ENCODE measurements at places on chromosomes 7 and 10.

GRCh38 chr10:122327237-122328206 lies 47.0 kb upstream of the PLEKHA1 start:
- no peak for DNase-seq

DNA sequence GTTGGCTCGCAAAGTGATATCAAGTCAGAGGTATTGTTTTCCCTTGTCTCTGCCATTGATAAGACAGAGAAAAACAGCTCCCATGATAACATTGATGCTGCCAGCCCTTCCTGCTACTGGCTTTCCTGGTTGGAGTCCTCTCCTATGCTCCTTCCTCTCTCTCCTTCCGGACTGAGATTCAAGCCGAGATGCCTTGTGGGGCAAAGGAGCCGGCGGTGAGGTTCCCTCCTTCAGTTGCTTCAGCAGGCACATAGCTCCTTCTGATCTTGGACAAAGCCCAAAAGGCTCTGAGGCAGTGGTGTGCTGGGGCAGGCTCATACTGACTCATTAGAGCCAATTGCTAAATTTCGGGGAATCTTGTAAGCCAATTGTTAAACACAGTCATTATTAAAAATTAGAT lies 8.8 kb upstream of the ZCCHC24 start:
- DNase-seq: peak; percentile 94

- no peak for DNase-seq
Measured at GRCh38 chr10:34744590-34744989, 70.5 kb downstream of the PARD3 start.

GRCh38 chr10:70985824-70986622 lies 97.7 kb upstream of the PCBD1 start:
- no peak for DNase-seq

DNA sequence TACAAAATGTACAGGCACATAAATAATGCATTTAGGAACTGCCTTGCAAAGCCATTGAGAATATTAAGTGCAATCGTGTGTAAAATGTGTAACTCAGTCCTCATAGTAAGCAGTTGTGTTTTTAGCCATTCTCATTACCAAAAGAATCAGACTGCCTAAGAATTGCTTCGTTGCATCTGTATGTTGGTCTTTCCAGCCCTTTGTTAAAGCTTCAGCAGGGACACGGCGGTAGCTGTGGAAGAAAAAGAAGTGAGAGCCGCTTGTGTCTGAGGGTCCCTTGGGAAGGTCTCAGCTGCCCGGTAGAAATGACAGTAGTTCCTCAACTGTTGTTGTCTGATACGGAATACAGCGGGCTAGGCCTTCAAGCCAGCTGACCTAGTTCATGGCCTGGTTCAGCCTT lies 22.8 kb upstream of the ACSL5 start:
- no peak for DNase-seq

DNA sequence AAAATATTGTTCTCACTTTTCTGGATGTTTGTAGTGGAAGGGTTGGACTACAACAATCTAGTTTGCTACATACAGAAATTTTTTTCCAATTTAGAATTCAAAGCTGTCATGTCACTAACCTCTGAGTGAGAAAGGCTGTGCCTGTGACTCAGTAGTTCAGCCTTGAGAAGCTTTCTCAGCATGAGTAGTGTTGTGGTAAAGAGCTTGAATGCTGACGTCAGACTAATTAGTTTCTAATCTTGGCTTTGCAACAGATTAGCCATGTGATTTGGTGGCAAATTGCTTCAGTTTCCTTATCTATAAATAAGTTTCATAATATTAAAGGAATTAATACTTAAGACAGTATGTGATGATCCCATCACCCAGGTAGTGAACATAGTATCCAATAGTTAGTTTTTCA lies 83.8 kb downstream of the ABCA13 start:
- DNase-seq: peak; percentile 71

- peak; percentile 38 for DNase-seq
Measured at GRCh38 chr7:36301914-36302771, 87.5 kb upstream of the ANLN start.

DNA sequence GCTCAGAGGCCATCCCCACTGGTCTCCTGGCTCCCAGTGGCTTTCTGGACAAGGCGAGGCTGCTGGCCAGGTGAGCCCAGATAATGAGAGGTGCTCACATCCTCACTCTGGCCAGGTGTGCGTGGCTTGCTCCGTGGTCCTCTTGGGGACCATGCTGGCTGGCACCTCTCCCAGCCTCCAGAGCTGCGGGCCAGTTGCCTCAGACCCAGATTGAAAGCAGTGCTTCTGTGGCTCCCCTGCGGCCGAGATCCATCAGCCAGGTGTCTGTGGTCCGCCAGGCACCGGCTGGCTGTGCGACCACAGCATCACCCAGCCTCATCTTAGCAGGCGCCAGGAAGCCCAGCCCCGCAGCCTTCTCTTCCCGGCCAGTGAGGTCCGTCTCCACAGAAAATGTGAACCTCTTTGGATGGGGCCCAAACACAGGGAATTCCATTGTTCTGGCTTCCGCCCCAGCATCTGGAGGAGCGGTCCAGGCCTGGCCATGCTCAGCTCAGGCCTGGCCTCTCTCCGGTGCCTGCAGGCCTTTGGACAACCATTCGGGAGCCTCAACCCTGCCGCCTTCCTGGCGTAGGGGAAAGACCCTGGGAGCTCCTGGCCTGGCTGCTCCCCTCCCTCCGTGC lies 5.2 kb upstream of the TTYH3 start:
- DNase-seq: peak; percentile 79

- DNase-seq: peak; percentile 34
Measured at GRCh38 chr7:5607951-5608656, 173.4 kb downstream of the RNF216 start.

- no peak for DNase-seq
Measured at GRCh38 chr7:148821422-148821821, 62.7 kb downstream of the EZH2 start.

GRCh38 chr10:113474752-113475151 lies 78.1 kb upstream of the HABP2 start:
- peak; percentile 57 for DNase-seq

GRCh38 chr7:116929021-116929420 lies 24.3 kb upstream of the ST7 start:
- no peak for DNase-seq

GRCh38 chr10:78305311-78305710 lies 271.6 kb downstream of the RPS24 start:
- DNase-seq: no peak

DNA sequence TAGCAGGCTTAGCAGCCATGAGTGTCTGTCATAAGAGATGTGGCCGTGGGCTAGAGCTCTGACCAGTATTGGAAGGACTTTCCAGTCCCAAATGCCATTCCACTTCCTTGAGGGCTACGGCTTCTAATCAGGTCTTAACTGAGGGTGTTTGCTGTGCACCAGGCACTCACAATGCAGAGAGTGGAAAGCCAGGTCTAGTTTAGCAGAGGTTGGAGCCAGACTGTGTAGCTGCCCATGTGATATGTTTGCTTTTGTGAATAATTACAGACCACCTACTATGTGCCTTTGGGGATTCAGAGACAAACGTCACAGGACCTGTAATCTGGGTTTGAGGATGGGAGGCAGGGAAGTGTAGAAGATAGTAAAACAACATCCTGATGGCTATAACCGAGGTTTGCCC lies 79.8 kb downstream of the WDFY4 start:
- no peak for DNase-seq

GRCh38 chr7:10210000-10210399 lies 763.7 kb upstream of the PHF14 start:
- DNase-seq: no peak

DNA sequence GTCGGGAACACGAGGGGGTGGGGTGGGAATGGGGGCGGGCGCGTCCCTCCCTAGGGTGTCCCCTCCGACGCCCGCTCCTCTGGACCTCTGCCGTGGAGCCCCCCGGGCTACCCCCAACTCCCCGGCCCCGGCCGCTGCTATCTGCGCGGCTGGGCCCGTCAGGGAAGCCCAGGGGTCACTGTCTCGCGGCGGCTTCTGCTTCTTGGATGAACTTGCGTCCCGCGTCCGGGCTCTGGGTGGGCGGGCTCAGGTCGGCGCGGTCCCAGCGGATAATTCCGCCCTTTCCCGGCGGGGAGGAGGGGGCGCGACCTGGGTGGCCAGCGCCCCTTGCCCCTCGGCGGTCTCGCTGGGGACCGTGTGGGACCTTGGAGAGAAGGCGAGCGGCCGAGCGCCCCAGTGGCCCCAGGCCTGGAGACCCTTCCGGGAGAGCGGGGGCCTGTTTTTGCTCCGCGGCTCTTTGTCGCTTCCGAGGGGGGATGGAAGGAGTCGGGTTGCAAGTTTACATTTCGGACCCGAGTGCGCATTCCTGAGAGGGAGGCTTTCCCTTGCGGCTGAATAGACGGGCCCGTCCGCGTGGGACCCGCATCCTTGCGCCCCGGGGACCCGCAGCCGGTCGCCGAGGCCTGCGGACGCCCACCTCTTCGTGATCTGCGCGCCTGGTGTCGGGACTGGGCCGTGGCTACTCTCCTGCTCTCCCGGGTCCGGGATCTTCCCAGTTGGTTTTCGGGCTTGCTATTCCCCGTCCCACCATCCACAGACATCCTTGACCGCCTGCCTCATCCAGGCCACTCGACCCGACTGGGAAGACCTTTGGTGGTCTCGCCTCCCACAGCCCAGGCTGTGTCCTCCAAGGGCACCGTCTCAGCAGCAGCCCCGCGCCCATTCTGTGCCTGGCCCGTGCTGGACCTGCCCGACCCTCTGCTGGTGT lies 812 bp downstream of the DOCK1 start:
- DNase-seq: peak; percentile 63

- peak; percentile 47 for DNase-seq
Measured at GRCh38 chr10:58262766-58263165, 4.9 kb downstream of the IPMK start.

DNA sequence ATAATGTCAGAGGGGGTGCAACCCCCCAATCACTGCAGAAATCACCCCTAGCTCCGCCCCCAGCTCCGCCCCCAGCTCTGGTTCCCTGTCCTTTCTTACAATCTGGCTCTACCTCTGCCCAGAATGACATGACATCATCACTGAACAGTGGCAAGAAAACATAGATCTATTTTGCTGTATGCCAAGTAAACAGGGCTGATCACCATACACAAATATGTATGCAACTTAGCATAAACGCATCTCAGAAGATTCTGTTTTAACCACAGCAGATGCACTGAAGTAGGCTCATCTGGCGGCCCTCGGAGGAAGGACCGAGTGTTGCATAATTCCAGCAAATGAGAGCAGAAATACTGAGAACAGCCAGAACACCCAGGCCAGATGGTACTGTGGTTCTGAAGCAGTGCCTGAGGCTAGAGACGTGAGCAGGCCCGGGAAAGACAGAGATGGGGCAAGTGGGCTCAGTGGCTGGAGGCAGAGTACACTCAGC lies 293.3 kb upstream of the KLF14 start:
- peak; percentile 97 for DNase-seq

GRCh38 chr7:81816312-81816711 lies 46.5 kb upstream of the HGF start:
- no peak for DNase-seq

DNA sequence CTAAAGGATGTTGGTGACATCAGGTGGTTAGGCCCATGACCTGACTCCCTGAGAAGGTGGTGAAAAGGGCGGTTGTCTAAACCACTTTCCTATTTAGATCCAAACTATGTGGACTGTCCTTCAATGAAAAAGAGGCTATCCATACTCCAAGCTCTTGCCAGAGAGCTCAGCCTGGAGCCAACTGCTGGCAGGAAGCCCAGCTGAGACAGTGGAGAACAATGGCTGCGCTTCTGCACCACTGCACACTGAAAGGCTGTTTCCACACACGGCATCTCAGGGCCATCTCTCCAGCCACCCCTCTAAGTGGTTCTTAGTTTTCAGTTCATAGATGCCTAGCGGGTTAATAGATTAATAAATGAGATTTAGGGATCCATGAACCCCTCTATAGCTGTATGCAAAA lies 488.8 kb upstream of the ZMIZ1 start:
- peak; percentile 10 for DNase-seq
